ENCODE measurements at places on chromosomes 2 and 18. TPM values are rescaled to one million over a fixed set of nuclear protein-coding genes. Genes with fewer than 3 reads are reported as not detected.

Gene FAM124B
- not detected for total RNA-seq

Gene SCG2
- total RNA-seq, result 8.6 TPM

Gene TXNDC2
- not detected for total RNA-seq

Gene HOXD8
- not detected for total RNA-seq

Gene FBXO48
- total RNA-seq, result 1.6 TPM

Gene REG1A
- total RNA-seq, result not detected

Gene SCN9A
- total RNA-seq, result 0.86 TPM

Gene UGT1A3
- not detected for total RNA-seq

GRCh38 chr2:234488913-234489451 lies 7.9 kb downstream of the ARL4C start:
- H3K4me3 ChIP-seq, result no peak overlapping the region
- DNase-seq, result no peak
- no peaks in the 10 kb centered on the region for H3K27me3 ChIP-seq
- H3K27ac ChIP-seq, result no peak overlapping the region

- no peak overlapping the region for H3K4me3 ChIP-seq
- no peak overlapping the region for H3K27ac ChIP-seq
- no peaks in the 10 kb centered on the region for H3K4me1 ChIP-seq
Measured at GRCh38 chr2:126792993-126793392, 105.7 kb upstream of the TEX51 start.

DNA sequence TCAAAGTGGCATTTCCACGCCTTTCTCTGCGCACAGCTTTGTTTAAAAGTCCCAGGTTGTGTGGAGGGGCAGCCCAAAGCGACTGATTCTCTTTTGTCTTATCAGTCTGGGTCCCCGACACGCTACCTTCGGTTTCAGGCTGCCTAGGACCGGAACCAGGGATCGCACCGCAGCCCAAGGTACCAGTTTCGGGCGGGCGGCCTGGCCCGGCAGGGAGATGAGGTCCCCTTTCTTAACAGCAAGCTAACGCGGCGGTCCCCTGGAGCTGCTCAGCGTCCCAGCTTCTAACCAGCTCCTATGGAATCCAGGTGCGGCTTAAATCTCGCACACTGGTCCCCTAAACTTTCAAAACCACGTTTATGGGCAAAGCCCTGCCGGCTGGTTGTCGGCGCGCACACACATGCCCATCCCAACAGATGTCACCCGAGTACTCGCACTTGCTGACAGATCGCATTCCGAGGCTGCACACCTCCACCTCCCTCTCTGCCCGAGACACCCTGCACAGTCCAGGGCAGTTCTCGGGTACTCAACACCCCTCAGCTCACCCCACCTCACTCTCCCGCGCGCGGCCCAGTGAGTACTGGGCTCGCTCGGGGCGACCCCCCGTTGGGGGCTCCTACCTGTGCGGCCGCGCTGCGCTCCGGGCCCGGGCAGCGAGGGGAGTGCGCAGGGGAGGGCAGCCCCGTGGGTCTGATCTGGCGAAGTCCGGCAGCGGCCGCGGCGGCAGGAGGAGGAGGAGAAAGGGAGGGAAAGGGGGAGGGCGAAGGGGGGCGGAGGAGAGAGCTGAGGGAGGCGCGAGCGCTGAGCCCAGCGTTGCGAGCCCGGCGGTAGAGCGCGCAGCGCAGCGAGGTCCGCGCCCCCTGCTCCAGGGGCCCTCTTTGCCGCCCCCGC lies at the start of gene EFEMP1:
Gene EFEMP1 (minus strand): TSS at position 692 of the 891 bp plus-strand sequence. CDS start 1,342 bp downstream, outside the sequence.
- H3K36me3 ChIP-seq, result no peaks in the 10 kb centered on the region
- H3K27me3 ChIP-seq, result peaks cover 63% of the 10 kb centered on the region
- peak; percentile 48 for DNase-seq
- no peak within 1 kb of the TSS for H3K27ac ChIP-seq
- H3K4me3 ChIP-seq, result peak within 1 kb of the TSS; percentile 88

- no peak for DNase-seq
- peaks cover 30% of the 10 kb centered on the region for H3K4me1 ChIP-seq
- H3K36me3 ChIP-seq, result no peaks in the 10 kb centered on the region
- H3K27me3 ChIP-seq, result no peaks in the 10 kb centered on the region
Measured at GRCh38 chr2:217060516-217060915, 200.7 kb upstream of the TNP1 start.

- no peaks in the 10 kb centered on the region for H3K27me3 ChIP-seq
- no peak for DNase-seq
- H3K4me1 ChIP-seq, result peaks cover 4% of the 10 kb centered on the region
- H3K4me3 ChIP-seq, result no peak overlapping the region
Measured at GRCh38 chr2:151729415-151729811, 4.9 kb downstream of the NEB start.

DNA sequence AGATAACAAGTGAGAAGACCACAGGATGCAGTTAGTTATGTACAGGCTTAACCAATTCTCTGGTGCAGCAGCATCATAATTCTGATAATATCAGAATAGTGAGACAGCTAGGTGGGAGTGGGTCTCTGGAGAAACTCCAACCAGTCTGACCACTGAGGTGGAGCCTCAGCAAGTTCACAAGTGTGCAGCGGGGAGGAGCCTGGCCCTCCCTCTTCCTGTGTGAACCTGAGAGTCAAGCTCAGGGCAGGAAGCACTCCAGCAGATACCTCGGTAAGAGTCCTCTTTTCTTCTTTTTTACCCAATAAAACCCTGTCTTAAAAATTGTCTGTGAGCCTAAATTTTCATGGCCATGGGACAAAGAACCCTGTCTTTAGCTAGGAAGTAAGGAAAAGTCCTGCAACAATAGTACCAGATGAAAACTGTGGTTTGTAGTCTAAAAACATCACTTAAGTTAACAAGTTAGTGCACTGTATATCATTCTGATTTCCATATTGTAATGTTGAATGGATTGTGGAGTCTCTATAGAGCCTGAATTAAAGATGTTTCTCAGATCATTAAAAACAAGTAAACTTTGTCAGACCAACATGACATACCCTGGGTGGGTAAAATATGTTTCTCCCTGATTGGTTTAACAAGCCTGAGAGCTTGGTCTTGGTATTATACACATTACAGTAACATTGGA lies 370.8 kb downstream of the TMEM182 start:
- H3K27ac ChIP-seq, result no peak overlapping the region
- peaks cover 6% of the 10 kb centered on the region for H3K36me3 ChIP-seq
- no peaks in the 10 kb centered on the region for H3K4me1 ChIP-seq
- H3K4me3 ChIP-seq, result no peak overlapping the region

GRCh38 chr2:106075048-106075447 lies 119.1 kb downstream of the UXS1 start:
- DNase-seq, result no peak
- H3K27ac ChIP-seq, result no peak overlapping the region
- H3K27me3 ChIP-seq, result no peaks in the 10 kb centered on the region
- no peaks in the 10 kb centered on the region for H3K4me1 ChIP-seq
- H3K36me3 ChIP-seq, result no peaks in the 10 kb centered on the region

DNA sequence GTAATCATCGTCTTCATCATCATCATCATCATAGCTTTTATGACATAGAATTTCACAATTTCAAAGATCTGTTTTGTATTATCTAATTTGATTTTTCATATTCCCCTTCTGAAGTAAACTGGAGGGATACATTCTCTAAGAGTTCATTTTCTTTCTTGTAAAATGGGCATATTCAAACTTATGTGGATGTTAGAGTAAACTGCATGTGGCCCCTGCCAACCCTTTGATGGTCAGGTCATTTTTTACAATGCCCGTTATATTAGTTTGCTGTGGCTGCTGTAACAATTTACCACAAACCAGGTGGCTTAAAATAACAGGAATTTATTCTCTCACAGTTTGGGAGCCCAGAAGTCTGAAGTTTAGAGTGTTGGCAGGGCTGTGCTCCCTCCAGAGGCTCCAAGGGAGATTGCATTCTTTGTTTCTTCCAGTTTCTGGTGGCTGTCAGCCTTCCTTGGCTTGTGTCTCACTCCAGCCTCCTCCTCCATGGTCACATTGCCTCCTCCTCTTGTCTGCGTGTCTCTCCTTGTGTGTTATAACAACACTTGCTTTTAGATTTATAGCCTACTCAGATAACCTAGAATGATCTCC lies 127.5 kb upstream of the MMADHC start:
- no peaks in the 10 kb centered on the region for H3K27me3 ChIP-seq
- H3K4me1 ChIP-seq, result peaks cover 3% of the 10 kb centered on the region
- H3K27ac ChIP-seq, result no peak overlapping the region
- no peak overlapping the region for H3K4me3 ChIP-seq
- no peaks in the 10 kb centered on the region for H3K36me3 ChIP-seq

DNA sequence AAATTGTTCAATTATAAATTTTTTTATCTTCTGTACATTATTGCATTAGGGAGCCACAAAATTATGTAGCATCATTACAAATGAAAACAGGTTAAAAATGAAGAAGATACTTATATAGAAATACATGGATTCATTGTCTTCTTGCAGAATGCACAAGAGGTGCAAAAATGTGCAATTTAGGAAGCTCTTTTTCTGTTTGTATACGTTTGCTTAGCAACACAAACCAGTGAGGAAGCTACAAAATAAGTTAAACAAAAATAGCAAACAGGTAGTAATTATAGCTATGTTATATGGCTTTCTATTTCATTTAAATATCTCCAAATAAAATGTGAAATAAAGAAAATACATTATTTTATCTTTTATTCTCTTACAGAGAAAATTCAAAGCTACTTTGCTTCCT lies 177.6 kb upstream of the SESTD1 start:
- no peaks in the 10 kb centered on the region for H3K36me3 ChIP-seq
- H3K27me3 ChIP-seq, result no peaks in the 10 kb centered on the region
- H3K4me1 ChIP-seq, result peaks cover 16% of the 10 kb centered on the region
- no peak for DNase-seq
- H3K4me3 ChIP-seq, result no peak overlapping the region

GRCh38 chr18:61893971-61894750 lies 1.4 kb upstream of the RNF152 start:
- peaks cover 23% of the 10 kb centered on the region for H3K27me3 ChIP-seq
- no peak overlapping the region for H3K27ac ChIP-seq
- peaks cover 25% of the 10 kb centered on the region for H3K4me1 ChIP-seq
- peak overlapping the region; percentile 97 for H3K4me3 ChIP-seq

DNA sequence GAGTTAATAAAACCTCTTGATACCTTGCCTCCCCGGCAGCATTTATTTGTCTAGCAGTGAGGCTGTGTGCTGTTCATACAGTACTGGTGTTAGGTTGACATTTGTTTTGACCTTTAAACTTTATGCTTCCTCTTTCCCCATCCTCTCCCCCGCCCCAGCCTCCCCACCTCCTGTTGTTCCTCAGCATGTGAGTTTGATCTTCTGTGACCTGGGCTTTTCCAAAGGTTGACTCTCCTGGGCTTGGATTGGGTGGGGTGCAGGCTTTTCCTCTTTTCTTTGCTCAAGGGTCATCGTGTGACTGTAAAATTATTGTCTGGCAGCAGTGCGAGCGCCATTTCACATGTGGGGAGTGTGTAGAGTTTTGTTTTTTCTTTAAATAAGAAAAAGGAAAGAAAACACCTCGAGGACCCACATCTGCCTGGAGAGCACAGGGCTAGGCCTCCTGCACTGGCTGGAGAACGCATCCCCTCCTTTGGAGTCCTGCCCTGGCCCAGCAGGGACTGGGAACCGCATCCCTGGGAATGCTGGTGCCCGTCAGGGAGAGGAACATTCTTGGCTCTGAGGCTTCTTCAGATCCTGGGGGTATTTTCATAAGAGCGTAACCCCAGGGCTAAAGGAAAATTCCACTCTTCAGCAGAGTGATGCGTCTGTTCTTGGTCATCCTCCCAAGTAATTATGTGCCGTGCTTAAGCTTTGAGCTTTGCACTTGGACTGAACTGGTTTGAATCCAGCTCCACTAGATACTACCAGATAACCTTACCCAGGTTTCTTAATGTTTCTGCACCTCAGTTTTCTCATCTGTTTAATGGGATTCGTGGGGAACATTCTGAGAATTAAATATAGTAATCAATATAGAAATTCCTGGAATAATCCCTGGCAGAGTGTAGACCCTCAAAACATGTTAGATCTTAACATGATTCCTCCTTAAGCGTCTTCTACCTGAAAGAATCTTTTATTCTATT lies 91.5 kb downstream of the SETBP1 start:
- DNase-seq, result no peak
- peak overlapping the region; percentile 26 for H3K4me3 ChIP-seq

GRCh38 chr18:48542513-48543181 lies 3.8 kb downstream of the CTIF start:
- H3K27ac ChIP-seq, result no peak overlapping the region
- no peaks in the 10 kb centered on the region for H3K27me3 ChIP-seq
- H3K4me3 ChIP-seq, result peak overlapping the region; percentile 98
- DNase-seq, result no peak

DNA sequence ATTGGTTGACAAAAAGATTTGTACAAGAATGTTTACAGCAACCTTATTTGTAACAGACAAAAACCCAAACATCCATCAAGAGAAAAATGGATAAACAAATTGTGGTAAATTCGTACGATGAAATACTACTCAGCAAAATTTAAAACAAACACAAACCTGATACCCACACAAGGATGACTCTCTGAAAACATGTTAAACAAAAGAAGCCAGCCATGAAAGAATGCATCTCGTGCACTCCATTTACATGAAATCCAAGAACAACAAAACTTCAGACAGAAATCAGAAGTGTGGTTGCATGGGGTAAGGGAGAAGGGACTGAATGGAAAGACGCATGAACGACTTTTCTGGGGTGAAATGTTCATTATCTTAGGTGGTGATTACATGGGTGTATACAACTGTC lies 93.4 kb downstream of the SLC25A12 start:
- no peaks in the 10 kb centered on the region for H3K36me3 ChIP-seq
- H3K4me1 ChIP-seq, result peaks cover 41% of the 10 kb centered on the region
- H3K27me3 ChIP-seq, result no peaks in the 10 kb centered on the region
- no peak for DNase-seq
- H3K4me3 ChIP-seq, result no peak overlapping the region
- H3K27ac ChIP-seq, result no peak overlapping the region

GRCh38 chr2:148622366-148622765 lies 22.2 kb upstream of the EPC2 start:
- no peaks in the 10 kb centered on the region for H3K27me3 ChIP-seq
- H3K27ac ChIP-seq, result no peak overlapping the region
- DNase-seq, result no peak
- no peaks in the 10 kb centered on the region for H3K36me3 ChIP-seq
- no peak overlapping the region for H3K4me3 ChIP-seq

- H3K27me3 ChIP-seq, result no peaks in the 10 kb centered on the region
- peaks cover 3% of the 10 kb centered on the region for H3K36me3 ChIP-seq
- H3K4me3 ChIP-seq, result no peak overlapping the region
- peaks cover 6% of the 10 kb centered on the region for H3K4me1 ChIP-seq
Measured at GRCh38 chr2:230930928-230931555, 6.0 kb upstream of the GPR55 start.

GRCh38 chr18:63762518-63762917 lies 12.7 kb upstream of the SERPINB7 start:
- no peak for DNase-seq
- peaks cover 7% of the 10 kb centered on the region for H3K36me3 ChIP-seq
- H3K27ac ChIP-seq, result no peak overlapping the region
- H3K27me3 ChIP-seq, result no peaks in the 10 kb centered on the region
- H3K4me1 ChIP-seq, result no peaks in the 10 kb centered on the region
- no peak overlapping the region for H3K4me3 ChIP-seq

Data from neural crest cell (in vitro differentiated cells).